ENCODE measurements at places on chromosomes 3 and 15. TPM values are rescaled to one million over a fixed set of nuclear protein-coding genes. Genes with fewer than 3 reads are reported as not detected.

DNA sequence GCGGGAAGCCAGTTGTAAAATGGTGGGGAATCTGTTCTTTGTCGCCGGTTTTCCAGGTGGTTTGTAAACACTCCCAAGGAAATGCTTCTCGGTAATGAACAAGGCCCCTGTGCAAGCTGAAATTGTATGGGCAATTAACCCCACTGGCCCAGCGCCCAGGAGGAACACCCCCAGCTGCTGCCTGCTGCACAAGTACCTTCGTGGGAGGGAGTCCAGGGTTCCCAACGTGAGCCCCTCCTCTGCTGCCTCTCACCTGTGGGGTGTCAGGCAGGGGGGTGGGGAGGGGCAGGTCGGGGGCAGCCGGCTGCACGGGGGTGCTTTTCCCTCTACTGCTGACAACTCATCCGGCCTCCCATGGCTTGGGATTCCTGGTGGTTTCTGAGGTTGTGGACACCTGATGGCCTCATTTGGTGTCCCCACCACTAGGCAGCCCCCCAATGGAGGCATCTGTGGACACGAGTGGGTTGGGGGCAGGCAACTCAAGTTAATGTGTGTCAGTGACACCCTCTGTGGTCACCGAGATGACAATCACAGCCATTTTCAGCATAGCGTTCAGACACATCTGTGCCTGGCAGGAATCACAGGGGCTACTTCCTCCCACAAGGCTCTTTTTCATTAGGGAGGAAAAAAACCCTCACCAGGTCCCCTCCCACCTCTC is 35.6 kb upstream of the PRR23E start:
- no peaks in the 10 kb centered on the region for H3K27me3 ChIP-seq
- peaks cover 7% of the 10 kb centered on the region for H3K4me1 ChIP-seq
- no peak overlapping the region for H3K27ac ChIP-seq
- no peak for DNase-seq

DNA sequence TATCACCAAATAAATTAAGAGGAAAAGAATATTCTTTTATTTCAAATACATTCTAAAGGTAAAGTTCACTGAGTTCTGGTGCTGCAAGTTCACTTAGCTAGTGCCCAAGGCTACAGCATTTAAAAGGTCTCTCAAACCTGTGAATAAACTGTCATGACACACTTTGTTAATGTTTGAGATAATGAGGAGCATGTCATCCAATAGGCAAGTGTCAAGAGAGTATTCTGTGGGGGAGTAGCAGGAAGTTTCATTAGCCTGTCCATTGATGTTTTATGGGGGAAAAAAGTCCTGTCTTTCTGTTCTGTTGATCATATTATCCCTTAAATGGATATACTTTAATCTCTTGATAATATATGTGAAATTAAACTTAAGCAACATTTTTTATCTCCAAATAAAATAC is 4.0 kb downstream of the SPESP1 start:
- no peaks in the 10 kb centered on the region for H3K27me3 ChIP-seq
- H3K4me3 ChIP-seq = no peak overlapping the region
- no peaks in the 10 kb centered on the region for H3K36me3 ChIP-seq
- no peaks in the 10 kb centered on the region for H3K4me1 ChIP-seq
- DNase-seq = no peak

BBX gene
- total RNA-seq = 82.2 TPM

CASR gene
- total RNA-seq = 0.56 TPM

All from GM23338 (cell line).